Stimulated activated CD4-positive, alpha-beta T cell treated with anti-CD3 and anti-CD28 coated beads, Interleukin-2, amount 100 ng/mL, for 4 hours (primary cell): ENCODE measurements at places on chromosomes 12 and 14.
A peak's percentile ranks its signal among the peaks of the same experiment; 100 is the strongest.

GRCh38 chr14:101823511-101824120 lies 62.1 kb downstream of the PPP2R5C start:
- DNase-seq = peak; percentile 49

- DNase-seq = no peak
These were observed 22.4 kb downstream of the ADCK1 start for GRCh38 chr14:77822307-77822706.

DNA sequence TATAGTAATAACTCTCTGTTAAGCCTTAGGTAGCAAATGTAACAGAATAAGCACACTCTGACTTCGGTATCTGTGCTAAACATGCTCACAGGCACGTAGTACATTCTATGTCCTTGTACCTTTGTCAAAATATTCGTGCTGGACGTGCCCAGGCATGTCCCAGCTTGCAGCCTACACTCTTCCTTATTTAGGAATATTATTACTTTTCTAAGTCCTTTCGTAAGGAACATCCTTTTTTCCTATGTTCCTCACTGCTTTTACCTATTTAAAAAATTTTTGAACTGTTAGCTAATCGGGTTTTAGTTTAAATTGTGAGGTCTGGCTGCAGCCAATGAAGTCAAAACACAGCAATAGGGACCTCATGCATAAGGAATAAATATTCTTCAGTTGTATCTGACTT lies 24.1 kb upstream of the UBC start:
- DNase-seq = no peak

DNA sequence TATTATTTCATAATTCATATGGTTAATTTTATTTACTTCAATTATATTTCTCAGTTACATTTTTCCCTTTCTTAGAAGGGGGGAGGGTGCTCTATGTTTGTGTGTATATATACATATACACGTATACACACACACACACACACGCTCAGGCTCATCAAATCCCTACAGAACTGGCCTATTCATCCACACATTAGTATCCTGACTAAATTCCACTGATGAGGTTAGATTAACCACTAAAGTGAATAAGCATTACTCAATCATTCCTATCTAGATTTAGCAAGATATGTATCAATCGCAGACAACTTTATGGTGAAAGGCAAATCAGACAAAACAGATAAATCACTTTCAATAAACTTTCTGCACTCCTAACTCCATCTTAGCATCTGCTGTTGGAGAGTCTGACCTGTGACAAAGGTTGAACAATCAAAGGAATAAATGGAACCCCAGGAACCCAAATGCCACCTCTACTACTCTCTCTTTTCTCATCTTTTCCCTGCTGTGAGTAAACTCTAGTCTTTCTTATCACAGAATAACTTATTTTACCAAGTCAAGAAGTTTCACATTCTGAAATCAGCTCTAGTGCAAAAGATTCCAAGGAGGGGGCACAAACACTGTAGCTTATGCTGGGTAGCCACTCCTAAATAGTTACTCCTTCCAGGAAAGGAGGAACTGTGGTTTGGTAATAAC lies 67.6 kb downstream of the RALGAPA1 start:
- no peak for DNase-seq

GRCh38 chr12:130762319-130762675 lies 46.2 kb upstream of the RIMBP2 start:
- DNase-seq = no peak

GRCh38 chr14:99615497-99616157 lies 11.6 kb upstream of the CCDC85C start:
- no peak for DNase-seq

GRCh38 chr14:20707622-20708021 lies 19.1 kb downstream of the ANG start:
- DNase-seq = no peak

GRCh38 chr12:87344699-87345098 lies 684.5 kb downstream of the C12orf50 start:
- DNase-seq = no peak

- no peak for DNase-seq
These were observed 7.8 kb upstream of the DTD2 start for GRCh38 chr14:31465111-31465510.

DNA sequence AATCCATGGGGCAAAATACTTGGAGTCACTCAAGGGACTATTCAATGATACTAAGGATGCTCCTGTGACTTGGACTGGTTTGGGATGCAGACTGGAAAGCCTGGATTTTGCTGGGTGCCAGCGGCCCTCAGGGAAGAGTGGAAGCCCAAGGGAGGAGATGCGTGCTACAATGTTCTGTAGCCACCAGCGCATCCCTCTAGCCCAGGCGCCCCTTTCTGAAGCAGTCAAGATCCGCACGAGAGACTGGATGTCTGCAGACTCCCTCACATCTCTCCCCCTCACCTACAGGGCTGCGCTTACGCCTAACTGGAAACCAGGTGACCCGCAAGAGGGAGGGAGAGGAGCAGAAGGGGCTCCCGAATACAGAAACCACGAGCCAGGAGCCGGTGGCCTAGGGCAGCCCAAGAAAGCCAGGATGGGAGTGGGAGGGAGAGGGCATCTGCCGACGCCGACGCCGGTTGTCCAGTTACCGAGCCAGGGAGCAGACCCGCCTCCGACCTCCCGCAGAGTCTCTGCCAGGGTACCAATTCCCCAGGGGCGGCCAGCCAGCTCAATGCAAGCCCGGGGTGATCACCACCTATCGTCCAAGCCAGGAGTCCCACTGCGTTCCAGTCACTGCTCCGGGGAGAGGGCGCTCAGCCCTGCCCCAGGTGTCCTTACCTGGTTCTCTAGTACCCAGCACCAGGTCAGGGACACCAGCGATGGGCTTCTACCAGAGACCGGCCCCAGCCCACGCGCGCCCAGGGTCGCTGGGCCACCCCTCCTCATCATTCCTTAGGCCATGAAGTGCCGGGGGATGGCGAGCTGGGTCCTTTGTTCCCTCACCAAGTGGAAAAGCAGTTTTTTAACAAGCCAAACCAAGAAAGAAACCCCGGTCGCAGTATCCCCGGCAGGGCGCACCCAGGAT lies 1.2 kb downstream of the NTN4 start:
- no peak for DNase-seq

DNA sequence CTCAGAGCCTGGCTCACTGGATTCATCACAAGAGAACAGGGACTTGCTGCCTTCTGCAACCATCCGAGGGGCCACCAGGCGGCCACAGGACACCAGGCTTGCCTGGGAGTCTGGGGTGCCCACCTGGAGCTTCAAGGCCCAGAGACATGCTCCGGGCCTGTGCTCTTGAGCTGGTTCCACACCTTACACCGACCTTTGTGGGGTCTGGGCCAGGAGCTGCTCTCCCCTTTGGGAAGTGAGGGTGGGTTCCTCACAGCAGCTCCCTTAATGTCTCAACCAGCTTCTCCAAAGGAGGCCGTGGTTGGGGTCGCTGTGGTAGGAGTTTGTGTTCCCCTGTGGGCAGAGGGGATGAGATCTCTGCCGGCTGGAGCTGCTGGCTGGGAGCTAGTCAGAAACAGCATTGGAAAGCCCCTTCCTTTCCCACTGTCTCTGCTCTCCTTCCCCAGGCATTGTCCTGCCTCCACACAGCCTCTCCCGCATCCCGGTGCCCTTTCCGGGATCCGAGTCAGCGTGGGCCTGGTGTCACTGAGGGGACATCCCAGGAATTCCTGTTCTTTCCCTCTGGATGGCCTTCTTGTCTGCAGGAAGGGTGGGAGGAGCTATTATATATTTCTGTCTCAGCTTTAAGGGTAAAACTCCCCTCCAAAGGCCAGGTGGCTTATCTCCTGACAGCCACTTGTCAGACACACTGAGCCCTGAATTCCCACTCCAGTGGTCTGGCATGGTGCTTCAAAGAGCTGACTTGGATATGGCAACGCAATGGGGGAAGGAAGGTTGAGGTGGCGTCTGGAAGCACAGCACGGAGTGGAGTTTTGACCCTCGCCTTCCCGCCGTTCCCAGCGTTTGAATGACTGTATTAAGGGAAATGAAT lies 5.1 kb upstream of the PAPLN start:
- DNase-seq = no peak

GRCh38 chr12:69269736-69270135 lies 30.4 kb downstream of the CPSF6 start:
- DNase-seq = no peak

GRCh38 chr12:943051-943450 lies 6.4 kb downstream of the RAD52 start:
- no peak for DNase-seq
